ENCODE measurements at places on chromosomes 6 and 20.

DNA sequence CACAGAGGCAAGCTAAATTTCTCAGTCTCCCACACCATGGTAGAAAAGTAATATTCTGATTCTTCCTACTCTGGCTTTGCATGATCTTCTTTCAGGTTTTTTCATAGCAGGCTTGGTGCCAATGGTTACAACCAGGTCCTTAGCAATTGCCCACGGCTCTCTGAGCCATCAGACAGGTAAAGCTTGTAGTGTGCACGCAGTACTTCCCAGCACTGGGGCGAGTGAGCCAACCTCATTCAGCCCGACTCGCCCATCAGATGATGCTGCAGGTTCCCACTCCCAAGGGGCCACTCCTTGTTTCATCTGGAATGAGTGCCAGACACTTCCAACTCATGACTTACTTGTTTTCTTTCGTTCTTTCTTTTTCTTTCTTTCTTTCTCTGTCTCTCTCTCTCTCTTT is 78.3 kb downstream of the PERP start:
- H3K27me3 ChIP-seq, result peaks cover 2% of the 10 kb centered on the region
- DNase-seq, result no peak
- H3K4me1 ChIP-seq, result no peaks in the 10 kb centered on the region

DNA sequence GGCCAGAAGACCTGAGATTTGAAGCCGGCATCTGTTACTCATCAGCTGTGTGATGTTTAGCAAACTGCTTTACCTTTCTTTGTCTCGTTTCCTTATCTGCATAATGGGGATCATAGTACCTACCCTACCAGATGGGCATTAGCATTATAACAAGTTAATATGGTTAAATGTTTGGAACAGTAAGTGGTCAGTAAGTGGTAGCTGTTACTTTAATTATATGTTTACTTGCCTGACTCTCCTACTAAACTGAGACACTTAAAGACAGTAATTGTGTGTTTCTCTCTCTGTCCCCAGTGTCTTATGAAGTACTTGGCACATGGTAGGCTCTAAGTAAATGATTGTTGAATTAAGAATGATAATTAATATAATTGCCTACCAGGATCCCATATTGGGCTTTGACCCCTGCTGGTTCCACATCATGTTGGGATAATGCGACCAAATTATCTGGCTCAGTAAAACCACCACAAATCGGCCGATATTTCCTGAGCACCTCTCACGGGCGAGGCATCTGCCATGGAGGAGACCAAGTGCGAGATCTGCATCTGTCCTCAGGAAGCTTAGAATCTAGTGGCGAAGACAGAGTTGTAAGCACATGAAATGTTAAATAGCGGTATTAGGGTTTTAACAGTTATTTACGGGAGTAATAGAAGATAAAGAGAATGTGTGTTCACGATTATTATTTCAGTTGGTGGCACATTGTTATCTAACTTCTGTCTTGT is 31.4 kb downstream of the PTK7 start:
- H3K4me3 ChIP-seq, result no peak overlapping the region
- no peak overlapping the region for H3K27ac ChIP-seq
- DNase-seq, result no peak
- no peaks in the 10 kb centered on the region for H3K4me1 ChIP-seq
- H3K36me3 ChIP-seq, result no peaks in the 10 kb centered on the region

- no peaks in the 10 kb centered on the region for H3K27me3 ChIP-seq
- H3K4me3 ChIP-seq, result no peak overlapping the region
- no peaks in the 10 kb centered on the region for H3K36me3 ChIP-seq
- no peak overlapping the region for H3K27ac ChIP-seq
- H3K4me1 ChIP-seq, result no peaks in the 10 kb centered on the region
Observed at GRCh38 chr20:63096681-63097335, 90.0 kb upstream of the BHLHE23 start.

DNA sequence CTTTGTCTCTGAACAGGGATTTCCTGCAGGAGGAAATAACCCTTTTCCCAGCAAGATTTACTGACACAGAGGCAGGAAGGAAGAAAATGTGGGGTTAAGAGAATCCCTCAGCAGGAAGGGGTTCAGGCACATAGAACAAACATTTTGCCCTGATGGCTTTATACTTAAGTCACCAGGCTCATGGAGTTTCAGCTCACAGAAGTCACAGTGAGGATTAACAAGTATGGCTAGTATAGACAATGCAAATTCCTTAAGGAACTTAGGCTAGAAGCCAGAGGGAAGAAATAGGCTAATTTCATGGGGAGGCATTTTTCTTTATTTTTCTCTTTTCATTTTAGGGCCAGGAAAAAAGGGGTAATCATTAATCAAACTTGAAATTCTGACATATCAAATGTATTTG is 50.2 kb downstream of the MCHR2 start:
- H3K36me3 ChIP-seq, result no peaks in the 10 kb centered on the region
- no peak overlapping the region for H3K4me3 ChIP-seq
- H3K27ac ChIP-seq, result no peak overlapping the region
- H3K4me1 ChIP-seq, result no peaks in the 10 kb centered on the region
- DNase-seq, result no peak

DNA sequence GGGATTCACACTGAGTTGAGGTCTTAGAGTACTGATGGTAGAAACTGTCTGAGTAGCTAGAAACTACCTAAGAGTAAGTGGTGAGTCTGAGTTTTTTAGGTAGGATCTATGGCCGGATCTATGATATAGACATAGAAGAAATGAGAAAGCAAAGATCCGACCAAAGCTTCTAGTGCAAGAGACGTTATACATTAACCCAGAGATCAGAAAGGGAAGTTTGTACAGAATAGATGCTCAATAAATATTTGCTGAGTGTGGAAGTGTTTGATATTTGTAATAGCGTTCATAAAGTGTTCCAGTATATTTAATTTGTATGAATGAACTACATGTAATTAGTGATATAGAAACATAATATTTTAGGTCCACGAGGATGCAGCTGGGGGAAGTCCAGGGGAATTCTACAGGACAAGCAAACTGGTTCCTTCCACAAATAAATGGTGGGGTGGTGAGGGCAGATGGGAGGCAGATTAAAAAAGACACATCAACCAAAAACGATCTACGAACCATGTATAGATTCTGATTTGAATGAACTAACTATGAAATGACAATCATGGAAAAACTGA is 31.9 kb upstream of the JARID2 start:
- H3K4me3 ChIP-seq, result no peak overlapping the region
- H3K4me1 ChIP-seq, result no peaks in the 10 kb centered on the region
- no peak overlapping the region for H3K27ac ChIP-seq
- H3K36me3 ChIP-seq, result no peaks in the 10 kb centered on the region
- DNase-seq, result no peak
- H3K27me3 ChIP-seq, result no peaks in the 10 kb centered on the region

DNA sequence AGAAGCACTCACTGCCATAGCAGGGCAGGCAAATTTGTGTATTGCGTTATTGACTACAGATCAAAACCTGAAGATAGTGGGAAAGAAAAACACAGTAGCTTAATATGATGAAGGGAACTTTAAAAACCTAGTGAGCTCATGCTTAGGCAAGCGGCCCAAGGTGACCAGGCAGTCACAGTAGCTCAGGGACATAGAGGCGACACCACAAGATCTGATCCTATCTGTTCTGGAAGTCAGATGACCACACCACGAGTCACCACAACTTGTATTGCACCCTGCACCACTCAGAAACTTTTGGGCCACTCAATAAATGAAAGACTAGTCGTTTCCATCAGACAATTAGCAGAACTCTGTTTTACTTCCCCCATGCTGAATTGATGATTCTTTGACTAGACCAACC is 4.9 kb downstream of the CLIC5 start:
- no peak overlapping the region for H3K27ac ChIP-seq
- H3K36me3 ChIP-seq, result no peaks in the 10 kb centered on the region
- DNase-seq, result no peak
- H3K4me1 ChIP-seq, result peaks cover 13% of the 10 kb centered on the region
- H3K4me3 ChIP-seq, result no peak overlapping the region

DNA sequence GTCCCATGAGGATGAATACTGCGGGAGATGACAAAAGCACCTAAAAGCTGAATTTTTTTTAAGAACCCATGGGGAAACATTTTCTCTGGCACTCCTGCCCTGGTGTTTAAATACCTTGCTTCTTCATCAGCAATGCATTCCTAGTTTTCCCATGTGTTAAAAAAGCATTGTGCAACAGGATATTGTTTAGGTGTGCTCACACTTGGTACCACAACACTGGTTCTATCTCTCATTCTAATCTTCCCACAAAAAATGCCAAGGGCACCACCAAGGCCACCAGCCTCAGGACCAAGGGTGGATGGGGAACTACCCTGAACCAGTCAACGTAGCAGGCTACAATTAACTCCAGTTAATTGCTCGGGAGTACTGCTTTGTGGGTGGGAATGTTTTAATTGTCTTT is 50.9 kb downstream of the ALDH5A1 start:
- no peak for DNase-seq
- no peaks in the 10 kb centered on the region for H3K4me1 ChIP-seq
- no peak overlapping the region for H3K27ac ChIP-seq
- H3K36me3 ChIP-seq, result no peaks in the 10 kb centered on the region
- no peak overlapping the region for H3K4me3 ChIP-seq

- H3K36me3 ChIP-seq, result no peaks in the 10 kb centered on the region
- H3K4me1 ChIP-seq, result no peaks in the 10 kb centered on the region
- peak; percentile 61 for DNase-seq
- H3K4me3 ChIP-seq, result no peak overlapping the region
- H3K27me3 ChIP-seq, result peaks cover 11% of the 10 kb centered on the region
Observed at GRCh38 chr6:90446164-90446563, 140.7 kb downstream of the MAP3K7 start.

DNA sequence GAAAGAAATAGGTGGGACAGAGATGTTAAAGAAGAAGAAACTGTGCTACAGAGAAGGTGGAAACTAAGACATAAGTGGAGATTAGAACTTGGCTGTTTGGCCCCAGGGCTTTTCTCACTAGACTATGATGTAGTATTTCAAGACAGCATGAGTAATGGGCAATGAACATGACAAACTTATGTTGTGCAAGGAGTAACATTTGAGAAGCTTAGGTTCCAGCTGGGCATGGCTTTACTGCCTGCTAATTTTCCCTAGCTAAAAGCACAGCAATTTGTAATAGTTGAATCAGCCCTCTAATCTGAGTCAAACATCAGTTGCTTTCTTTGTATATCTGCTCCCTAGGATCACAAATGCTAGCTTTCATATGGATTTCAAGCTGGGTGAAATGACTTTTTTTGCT is 294.3 kb upstream of the BMP2 start:
- H3K4me3 ChIP-seq, result no peak overlapping the region
- no peaks in the 10 kb centered on the region for H3K27me3 ChIP-seq
- no peak overlapping the region for H3K27ac ChIP-seq
- no peak for DNase-seq
- H3K36me3 ChIP-seq, result no peaks in the 10 kb centered on the region

GRCh38 chr6:149138089-149138488 is 179.4 kb upstream of the TAB2 start:
- DNase-seq, result no peak
- H3K27me3 ChIP-seq, result peaks cover 4% of the 10 kb centered on the region
- no peak overlapping the region for H3K27ac ChIP-seq
- H3K4me3 ChIP-seq, result no peak overlapping the region

- no peak overlapping the region for H3K4me3 ChIP-seq
- no peaks in the 10 kb centered on the region for H3K4me1 ChIP-seq
- DNase-seq, result no peak
- H3K36me3 ChIP-seq, result no peaks in the 10 kb centered on the region
- H3K27me3 ChIP-seq, result no peaks in the 10 kb centered on the region
- H3K27ac ChIP-seq, result no peak overlapping the region
Observed at GRCh38 chr6:137823826-137824555, 43.1 kb upstream of the TNFAIP3 start.

GRCh38 chr6:70819646-70820045 is 137.2 kb downstream of the B3GAT2 start:
- DNase-seq, result no peak
- H3K27me3 ChIP-seq, result no peaks in the 10 kb centered on the region
- no peak overlapping the region for H3K27ac ChIP-seq
- no peak overlapping the region for H3K4me3 ChIP-seq
- no peaks in the 10 kb centered on the region for H3K4me1 ChIP-seq
- no peaks in the 10 kb centered on the region for H3K36me3 ChIP-seq

DNA sequence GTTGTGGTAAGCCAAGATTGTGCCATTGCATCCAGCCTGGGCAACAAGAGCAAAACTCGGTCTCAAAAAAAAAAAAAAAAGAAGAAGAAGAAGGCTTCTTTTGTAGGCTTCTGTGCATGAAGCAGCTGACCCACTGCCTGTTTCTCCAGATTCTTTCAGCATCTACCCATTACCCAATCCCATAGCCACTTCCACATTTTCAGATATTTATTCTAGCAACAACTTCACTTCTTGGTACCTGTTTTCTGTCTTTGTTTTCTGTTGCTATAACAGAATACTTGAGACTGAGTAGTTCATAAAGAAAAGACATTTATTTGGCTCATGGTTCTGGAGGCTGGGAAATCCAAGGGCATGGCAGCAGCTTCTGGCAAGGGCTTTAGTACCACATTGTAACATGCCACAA is 95.3 kb upstream of the SGK1 start:
- no peak for DNase-seq
- no peaks in the 10 kb centered on the region for H3K4me1 ChIP-seq
- no peak overlapping the region for H3K4me3 ChIP-seq
- no peaks in the 10 kb centered on the region for H3K27me3 ChIP-seq
- H3K36me3 ChIP-seq, result no peaks in the 10 kb centered on the region

DNA sequence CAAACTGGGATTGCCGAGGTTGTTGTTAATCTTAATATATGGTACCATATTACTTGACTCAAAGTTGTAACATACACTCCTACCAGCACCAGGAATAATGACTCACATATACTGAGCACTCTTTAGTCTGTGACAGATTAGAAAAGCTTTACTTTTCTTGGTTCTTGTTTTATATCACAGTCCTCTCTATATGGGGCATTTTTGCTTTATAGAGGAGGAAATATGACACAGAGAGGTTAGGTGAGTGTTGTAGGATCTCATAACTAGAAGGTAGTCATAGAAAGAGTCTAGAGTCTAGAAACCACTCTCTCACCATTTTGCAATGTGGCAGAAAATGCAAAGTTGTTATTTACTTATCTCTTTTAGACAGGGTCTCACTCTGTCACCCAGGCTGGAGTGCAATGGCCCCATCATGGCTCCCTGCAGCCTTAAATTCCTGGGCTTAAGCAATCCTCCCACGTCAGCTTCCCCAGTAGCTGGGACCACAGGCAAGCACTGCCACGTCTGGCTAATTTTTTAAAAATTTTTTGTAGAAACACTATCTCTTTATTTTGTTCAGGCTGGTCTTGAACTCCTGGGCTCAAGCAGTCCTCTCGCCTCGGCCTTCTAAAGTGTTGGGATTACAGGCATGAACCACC is 13.4 kb downstream of the TRIM38 start:
- peaks cover 10% of the 10 kb centered on the region for H3K4me1 ChIP-seq
- no peak overlapping the region for H3K27ac ChIP-seq
- no peak for DNase-seq

- no peaks in the 10 kb centered on the region for H3K27me3 ChIP-seq
- H3K4me1 ChIP-seq, result no peaks in the 10 kb centered on the region
- H3K27ac ChIP-seq, result no peak overlapping the region
- no peak overlapping the region for H3K4me3 ChIP-seq
- DNase-seq, result no peak
- H3K36me3 ChIP-seq, result no peaks in the 10 kb centered on the region
Observed at GRCh38 chr6:137846274-137846673, 20.8 kb upstream of the TNFAIP3 start.

GRCh38 chr20:54212226-54212625 is 4.3 kb downstream of the PFDN4 start:
- H3K4me3 ChIP-seq, result no peak overlapping the region
- H3K4me1 ChIP-seq, result peaks cover 9% of the 10 kb centered on the region
- H3K36me3 ChIP-seq, result no peaks in the 10 kb centered on the region
- no peaks in the 10 kb centered on the region for H3K27me3 ChIP-seq
- no peak overlapping the region for H3K27ac ChIP-seq

- no peaks in the 10 kb centered on the region for H3K27me3 ChIP-seq
- no peak for DNase-seq
- H3K36me3 ChIP-seq, result no peaks in the 10 kb centered on the region
- H3K27ac ChIP-seq, result no peak overlapping the region
Observed at GRCh38 chr6:151186804-151187330, 52.9 kb upstream of the AKAP12 start.

Measured in endothelial cell of umbilical vein (primary cell).